ENCODE measurements at places on chromosomes 6 and 20.

DNA sequence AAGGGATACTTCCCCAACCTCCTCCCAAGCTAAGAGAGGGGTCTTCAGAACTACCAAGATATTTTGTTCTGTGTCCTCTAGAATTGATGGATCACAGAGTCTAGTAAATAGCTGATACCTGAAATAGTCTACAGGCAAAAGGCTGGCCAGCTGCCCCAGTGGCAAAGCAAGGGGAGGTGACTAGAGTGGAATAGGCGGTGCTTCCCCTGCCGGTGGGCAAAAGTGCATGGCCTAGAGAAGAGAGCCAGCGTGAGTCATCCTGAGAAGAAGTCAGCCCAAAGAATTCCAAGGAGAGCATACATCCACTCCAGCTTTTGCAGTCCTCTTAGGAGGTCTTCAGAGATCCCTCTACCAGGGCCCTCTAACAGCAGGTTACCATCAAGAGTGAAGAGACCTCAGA lies 14.7 kb downstream of the DPPA5 start:
- no peak for DNase-seq

DNA sequence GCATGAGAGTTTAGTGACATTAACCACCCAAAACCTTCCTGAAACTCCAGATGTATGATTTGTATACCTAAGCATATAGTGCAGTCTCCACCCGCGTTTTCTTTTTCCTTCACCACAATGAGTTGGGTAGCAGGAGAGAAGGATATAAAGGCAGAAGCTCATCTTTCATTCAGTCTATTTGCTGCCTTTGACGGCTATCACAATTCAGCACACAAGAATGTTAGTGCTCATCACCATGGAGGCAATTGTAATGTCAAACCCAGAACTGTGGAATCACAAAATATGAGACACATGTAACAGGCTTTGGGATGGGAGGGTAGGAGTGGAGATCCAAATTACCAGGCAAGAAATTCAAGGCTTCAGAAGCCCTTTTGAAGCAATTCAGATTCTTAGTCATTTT lies 17.6 kb downstream of the ZHX3 start:
- no peak for DNase-seq

GRCh38 chr6:47308198-47308517 lies 1.5 kb downstream of the TNFRSF21 start:
- DNase-seq, result no peak

GRCh38 chr6:18391023-18391422 lies 3.9 kb downstream of the RNF144B start:
- DNase-seq, result no peak

DNA sequence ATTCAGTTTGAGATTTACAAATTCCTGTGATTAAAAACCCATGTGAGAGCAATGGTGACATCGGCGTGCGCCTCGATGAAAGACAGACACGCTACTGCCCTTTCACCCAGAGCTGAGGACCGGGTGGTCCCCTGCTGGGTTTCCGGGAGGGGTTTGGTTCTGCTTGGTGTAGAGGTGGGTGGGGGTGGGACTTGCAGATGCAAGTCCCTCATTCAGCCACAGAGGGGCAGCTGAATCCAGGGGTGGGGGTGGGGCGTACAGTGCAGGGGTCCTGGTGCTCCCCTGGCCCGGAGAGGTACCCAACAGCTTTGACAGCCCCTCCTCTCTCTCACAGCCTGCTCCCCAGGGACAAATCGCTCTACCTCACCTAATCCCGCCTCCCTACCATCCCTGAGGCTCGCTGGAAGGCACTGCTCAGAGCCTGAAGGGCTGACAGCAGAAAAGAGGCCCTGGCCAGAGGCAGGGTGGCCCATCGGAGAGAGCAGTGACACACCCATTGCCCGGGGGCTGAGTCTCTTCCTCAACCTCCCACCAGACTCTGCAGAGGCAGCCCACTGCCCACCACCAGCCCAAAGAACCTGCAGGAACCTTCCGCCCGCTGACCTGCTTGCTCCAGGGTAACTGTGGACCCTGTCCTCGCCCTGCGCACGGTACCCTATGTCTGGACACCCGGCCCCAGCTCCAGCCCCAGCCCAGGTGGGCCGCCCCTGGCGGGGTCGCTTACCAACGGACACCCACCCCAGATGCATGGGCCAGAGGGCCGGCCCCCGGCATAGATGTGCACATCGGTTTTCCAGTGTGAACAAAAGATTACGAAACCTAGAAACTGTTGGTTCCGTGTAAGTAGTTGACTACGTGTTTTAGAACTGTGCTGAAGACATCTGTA lies 118.4 kb downstream of the JPH2 start:
- DNase-seq, result no peak

GRCh38 chr20:39944861-39945260 lies 744.2 kb downstream of the MAFB start:
- no peak for DNase-seq

DNA sequence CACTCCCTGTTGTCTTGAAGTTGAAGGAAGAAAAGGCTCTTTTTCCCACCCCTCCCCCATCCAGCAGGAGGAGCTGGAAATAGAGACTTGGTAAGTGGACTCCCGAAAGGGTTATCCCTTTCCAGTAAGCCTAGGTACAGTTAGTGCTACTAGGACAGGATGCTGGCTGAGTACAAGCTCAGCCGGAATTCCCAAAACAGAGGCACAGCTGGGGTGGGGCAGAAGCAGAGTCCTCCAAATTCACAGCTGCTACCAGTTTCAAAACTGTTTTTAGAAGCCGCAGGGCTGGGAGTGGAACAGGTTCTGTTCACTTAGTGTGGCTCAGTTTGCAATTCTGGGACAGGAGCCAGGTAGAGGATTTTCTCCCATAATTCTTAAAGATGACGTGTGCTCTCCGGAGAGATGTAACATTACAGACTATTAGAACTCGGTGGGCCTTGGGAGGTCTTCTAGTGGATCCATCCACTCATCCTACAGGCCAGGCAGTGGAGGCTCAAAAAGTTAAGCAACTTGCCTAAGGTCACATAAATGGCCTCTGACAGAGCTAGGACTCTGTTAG lies 19.0 kb upstream of the UTRN start:
- no peak for DNase-seq

DNA sequence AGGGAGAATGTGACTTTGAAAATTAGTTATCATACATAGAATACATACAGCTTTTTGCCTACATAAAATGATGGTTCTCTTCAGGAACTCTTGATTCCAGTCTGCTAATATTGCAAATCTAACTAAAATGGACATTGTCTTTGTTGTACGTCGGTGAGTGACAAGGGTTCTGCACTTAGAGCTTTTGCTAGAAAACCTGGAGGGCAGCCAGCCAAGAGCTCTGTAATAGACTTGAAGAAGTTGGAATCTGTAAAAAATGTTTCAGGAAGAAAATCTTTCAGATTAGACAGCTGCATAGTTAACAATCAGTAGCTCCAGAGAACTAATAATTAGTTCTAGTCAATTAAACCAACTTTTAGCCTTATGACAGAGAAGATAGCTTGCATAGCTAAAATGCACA lies 138.3 kb downstream of the FLRT3 start:
- DNase-seq, result no peak

DNA sequence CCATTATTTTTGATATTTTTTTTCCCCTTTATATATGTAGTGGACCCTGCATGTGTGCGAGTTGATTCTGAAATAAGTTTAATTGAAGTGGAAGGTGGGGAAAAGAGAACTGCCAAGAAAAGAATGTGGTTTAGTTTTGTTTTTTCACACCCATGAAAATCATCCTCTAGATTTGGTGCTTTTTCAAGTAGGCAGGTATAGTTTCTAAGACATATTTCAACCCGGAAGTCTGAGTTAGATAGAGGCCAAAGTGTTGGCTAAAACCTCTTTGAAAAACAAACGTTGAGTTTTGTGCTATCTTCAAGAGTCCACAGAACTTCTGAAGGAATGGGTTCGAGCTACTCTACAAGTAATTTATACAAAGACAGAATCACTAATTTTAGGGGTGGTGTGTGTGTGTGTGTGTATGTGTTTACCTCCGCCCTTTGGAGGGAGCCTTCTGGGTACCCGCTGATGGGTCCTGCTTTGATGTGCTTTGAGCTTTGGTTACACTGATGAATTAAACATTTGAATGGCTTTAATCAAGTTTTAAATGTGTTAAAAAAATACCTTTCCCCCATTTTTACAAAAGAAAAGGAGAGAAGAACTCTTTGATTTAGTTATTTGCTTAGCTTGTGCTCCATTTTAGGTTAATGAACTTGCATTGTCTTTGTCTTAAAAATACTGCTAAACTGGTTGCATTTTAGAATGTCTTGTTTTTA lies 2.5 kb downstream of the RREB1 start:
- DNase-seq, result no peak

DNA sequence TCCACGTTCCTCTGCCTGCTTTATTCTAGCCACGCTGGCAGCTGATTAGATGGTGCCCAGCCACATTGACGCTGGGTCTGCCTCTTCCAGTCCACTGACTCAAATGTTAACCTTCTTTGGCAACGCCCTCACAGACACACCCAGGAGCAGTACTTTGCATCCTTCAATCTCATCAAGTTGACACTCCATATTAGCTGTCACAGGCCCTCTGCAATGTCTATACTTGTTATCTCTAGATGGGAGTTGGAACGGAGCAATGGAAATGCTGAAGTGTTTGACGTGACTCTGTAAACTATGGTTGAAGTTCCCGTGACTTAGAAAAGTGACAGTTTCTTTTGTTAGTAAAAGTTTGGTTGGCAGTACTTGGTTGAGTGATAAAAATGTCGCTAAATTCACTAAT lies 291.0 kb downstream of the CDH4 start:
- no peak for DNase-seq

DNA sequence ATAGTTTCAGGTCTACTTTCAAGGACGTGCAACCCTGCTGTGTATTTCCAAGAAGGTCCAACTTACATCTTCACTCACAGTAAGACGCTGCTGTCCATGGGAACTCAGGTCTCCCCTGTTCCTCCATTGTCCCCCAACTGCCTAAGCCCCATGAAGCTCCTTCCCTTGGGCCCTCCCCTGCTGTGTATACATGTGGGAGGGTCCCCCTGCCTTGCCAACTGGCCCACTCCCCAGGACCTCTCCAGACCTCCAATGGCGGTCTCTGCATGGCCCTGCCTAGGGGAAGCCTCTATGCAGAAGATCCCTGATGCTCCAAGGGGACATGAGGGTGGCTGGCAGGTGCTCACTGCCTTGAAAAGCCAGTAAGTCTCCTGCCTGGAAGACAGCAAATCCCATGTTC lies 186.7 kb upstream of the CST7 start:
- DNase-seq, result no peak

DNA sequence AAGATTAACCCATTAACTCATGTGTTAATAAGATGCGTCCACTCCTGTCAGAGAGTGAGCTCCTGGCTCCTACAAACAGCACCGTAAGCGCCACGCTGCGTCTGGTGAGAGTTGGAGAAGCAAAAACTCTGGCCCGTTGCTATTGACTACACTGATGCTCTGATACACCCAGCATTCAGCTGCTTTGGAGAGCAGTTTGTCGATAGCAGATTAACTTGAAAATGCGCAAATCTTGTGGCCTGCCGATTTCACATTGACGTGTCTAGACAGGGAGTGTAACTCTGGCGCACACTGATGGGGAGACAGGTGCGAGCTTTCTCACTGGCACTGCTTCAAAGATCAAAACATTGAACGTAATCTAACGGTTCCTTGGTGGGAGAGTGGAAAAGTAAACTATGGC lies 151.7 kb upstream of the RPS6KA2 start:
- no peak for DNase-seq

- DNase-seq, result no peak
Observed at GRCh38 chr6:141598487-141598886, 534.2 kb upstream of the GJE1 start.
